Hematopoietic multipotent progenitor cell treated with erythropoietin and hydrocortisone succinate and interleukin-3 and kit ligand, for 15 days (in vitro differentiated cells): ENCODE measurements at places on chromosomes 1 and 21.

GRCh38 chr1:161367684-161368400 is at the start of gene CFAP126:
Gene CFAP126, minus strand, starts transcription at chr1:161367876. Its CDS starts 8 bp downstream, at chr1:161367868.
- DNase-seq = no peak

- DNase-seq = no peak
Observed at GRCh38 chr1:111720977-111721786, 18.0 kb downstream of the INKA2 start.

DNA sequence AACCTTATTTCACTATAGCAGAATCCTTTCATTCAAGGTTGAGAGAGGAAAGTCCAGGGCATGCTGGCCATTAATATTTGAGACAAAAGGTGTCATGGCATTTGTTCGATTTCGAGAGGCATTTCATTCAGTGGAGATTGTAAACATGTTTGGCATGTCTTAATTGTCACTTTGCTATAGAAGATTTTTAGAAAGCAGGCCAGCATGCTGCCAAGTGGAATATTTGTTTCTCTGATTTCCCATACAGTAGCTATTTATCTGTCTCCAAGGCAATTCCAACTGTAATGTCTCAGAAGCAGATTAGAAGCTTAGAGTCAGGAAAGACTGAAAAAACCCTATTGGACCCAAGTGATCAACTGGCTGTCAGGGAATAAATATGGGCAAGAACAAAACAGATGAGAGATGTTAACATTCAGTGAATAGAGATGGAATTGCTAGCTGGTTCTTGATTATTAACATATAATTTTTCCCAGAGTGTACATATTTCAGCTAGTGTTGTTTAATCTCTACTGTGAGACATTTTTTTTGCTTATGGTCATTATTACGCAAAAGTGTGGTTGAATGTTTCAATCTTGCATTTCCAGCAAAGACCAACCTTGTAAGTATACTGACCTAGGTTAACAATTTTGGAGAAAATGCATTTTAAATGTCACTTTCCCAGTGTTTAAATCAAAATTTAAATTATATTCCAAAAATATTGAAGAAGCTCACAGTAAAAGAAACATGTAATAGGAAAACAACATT is 174.6 kb downstream of the KCNK2 start:
- DNase-seq = no peak

DNA sequence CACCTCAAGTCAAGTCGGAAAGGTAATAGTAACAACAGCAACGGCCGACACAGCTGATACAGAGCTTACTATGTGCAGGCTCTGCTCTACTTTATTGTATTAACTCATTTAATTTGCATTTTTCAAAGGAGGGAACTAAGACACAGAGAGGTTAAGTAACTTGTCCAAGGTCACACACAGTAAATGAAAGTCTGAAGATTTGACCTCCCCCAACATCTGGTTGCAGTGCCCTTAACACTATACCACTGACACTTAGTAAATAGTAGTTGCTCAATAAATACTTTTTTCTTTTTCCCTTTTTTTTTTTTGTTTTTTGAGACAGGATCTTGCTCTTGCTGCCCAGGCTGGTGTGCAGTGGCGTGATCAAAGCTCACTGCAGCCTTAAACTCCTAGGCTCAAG is 39.2 kb downstream of the RAP1GAP start:
- no peak for DNase-seq
